Purkinje cell (primary cell): ENCODE measurements at places on chromosomes 6 and 20. TPM values are rescaled to one million over a fixed set of nuclear protein-coding genes. Genes with fewer than 3 reads are reported as not detected.

SGK2 gene
- polyA plus RNA-seq, result not detected in 2 replicates

JPH2 gene
- polyA plus RNA-seq, result not detected in 2 replicates

OPRM1 gene
- polyA plus RNA-seq, result 2.8 TPM in 1 of 2 replicates, not detected in the other

LRRC73 gene
- 6.4 and 8.7 TPM in 2 replicates for polyA plus RNA-seq

TOMM34 gene
- polyA plus RNA-seq, result 7.6 and 14.2 TPM in 2 replicates

HUS1B gene
- polyA plus RNA-seq, result not detected in 2 replicates

RAMACL gene
- polyA plus RNA-seq, result 27.2 and 29.6 TPM in 2 replicates

KCNK16 gene
- not detected in 2 replicates for polyA plus RNA-seq

SCUBE3 gene
- polyA plus RNA-seq, result 1.6 and 2.1 TPM in 2 replicates

SLC44A4 gene
- polyA plus RNA-seq, result not detected in 2 replicates

EBF4 gene
- 0.52 TPM in 1 of 2 replicates, not detected in the other for polyA plus RNA-seq

IL17F gene
- polyA plus RNA-seq, result 7.1 and 12.9 TPM in 2 replicates

KIF25 gene
- 5.7 and 13.7 TPM in 2 replicates for polyA plus RNA-seq

PNLDC1 gene
- polyA plus RNA-seq, result 1.0 TPM in 1 of 2 replicates, not detected in the other

SPEF1 gene
- polyA plus RNA-seq, result 0.20 TPM in 1 of 2 replicates, not detected in the other

GPR6 gene
- polyA plus RNA-seq, result not detected in 2 replicates

ZCCHC3 gene
- polyA plus RNA-seq, result 0.94 and 1.8 TPM in 2 replicates

ECT2L gene
- polyA plus RNA-seq, result 0.31 TPM in 1 of 2 replicates, not detected in the other

ARFGEF3 gene
- 10.4 and 12.2 TPM in 2 replicates for polyA plus RNA-seq

FAXC gene
- polyA plus RNA-seq, result 33.6 and 36.1 TPM in 2 replicates

LINC00237 gene
- polyA plus RNA-seq, result not detected in 2 replicates

POLR3F gene
- 24.1 and 27.0 TPM in 2 replicates for polyA plus RNA-seq

ID1 gene
- 0.41 and 0.75 TPM in 2 replicates for polyA plus RNA-seq

SLC23A2 gene
- 29.3 and 42.6 TPM in 2 replicates for polyA plus RNA-seq

OPN5 gene
- polyA plus RNA-seq, result 1.6 and 2.9 TPM in 2 replicates

POPDC3 gene
- polyA plus RNA-seq, result 13.0 and 13.5 TPM in 2 replicates

POU3F2 gene
- 1.7 and 2.4 TPM in 2 replicates for polyA plus RNA-seq

CTAGE9 gene
- not detected in 2 replicates for polyA plus RNA-seq

RHAG gene
- not detected in 2 replicates for polyA plus RNA-seq

SLC39A7 gene
- polyA plus RNA-seq, result 5.7 and 9.7 TPM in 2 replicates

APOM gene
- 1.8 and 2.4 TPM in 2 replicates for polyA plus RNA-seq

TAGAP gene
- 0.39 TPM in 1 of 2 replicates, not detected in the other for polyA plus RNA-seq

PRDM13 gene
- not detected in 2 replicates for polyA plus RNA-seq

HLA-DQB2 gene
- not detected in 2 replicates for polyA plus RNA-seq

CLIC5 gene
- 0.54 TPM in 1 of 2 replicates, not detected in the other for polyA plus RNA-seq
